ENCODE measurements at places on chromosomes 12 and 14.

GRCh38 chr12:50477241-50477832 is 27.4 kb upstream of the DIP2B start:
- DNase-seq: no peak

DNA sequence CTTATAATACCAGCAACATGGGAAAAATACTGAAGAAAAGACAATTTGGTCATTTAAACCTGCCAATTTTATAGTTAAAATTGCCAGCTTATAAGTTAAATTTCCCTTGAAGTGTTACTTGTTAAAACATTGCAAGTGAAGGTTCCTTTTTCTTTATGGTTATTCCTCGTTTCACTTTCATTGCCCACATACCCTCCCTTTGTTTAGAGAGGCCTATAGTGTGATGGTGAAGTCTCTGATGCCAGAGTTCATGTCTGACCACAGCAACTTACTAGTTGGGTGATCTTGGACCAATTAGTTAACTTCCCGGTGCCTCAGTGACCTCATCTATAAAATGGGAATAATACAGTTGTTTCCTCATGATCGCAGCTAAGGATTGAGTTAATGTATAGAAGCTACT is 173.5 kb downstream of the ANO6 start:
- DNase-seq: no peak

DNA sequence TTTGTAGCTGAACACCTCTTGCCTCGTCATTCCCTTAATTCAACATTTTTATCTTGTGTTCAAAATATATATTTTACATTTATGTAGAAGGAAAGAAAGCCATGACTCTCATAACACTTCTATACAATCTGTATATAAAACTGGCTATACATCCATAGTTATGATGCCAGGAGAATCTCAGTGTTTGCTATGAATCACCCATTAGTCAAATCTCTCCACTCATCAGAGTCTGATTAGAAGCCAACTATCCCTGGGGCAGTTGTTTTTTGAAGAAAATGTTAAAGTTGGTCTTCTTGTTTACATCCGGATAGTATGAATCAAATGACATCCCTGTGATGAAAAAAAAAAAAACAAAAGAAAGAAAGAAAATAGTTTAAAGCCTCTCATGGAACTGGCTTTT is 503.9 kb downstream of the NELL2 start:
- no peak for DNase-seq

DNA sequence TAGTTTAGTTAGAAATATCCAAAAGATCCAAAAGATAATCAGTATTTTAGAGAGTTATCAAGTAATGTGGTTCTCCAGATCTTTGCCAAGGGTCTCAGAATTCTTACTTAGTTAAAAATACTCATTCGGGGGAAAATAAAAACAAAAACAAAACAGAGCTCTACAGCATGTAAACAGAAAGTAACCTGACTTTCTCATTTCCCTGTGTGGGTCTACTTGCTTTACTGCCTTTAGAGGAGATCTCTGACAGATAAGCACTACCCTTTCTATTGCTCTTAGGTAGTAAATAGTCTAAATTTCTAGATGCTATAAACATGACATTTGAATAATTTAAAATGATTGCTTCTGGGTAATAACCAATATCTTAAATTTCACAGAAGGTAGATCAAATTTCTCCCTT is 371.8 kb downstream of the RPL10L start:
- no peak for DNase-seq

DNA sequence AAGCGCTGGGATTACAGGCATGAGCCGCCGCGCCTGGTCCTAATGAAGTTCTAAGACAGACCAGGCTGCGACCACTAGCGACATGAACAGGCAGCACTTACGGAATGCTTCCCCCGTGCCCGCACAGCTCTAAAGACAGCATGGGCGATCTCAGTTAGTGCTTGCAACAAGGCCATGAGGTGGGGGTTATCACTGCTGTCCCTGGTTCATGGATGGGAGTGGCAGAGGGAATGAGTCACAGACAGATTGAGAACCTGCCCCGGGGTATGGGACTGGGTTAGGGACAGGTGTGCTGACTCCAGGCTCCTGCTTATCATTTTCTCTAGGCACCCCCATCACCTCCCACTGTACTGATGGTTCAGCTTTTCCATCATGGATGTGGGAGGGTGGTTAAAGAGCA is 160.9 kb downstream of the VRK1 start:
- DNase-seq: no peak

All from activated naive CD4-positive, alpha-beta T cell treated with anti-CD3 and anti-CD28 coated beads for 36 hours (primary cell).